ENCODE measurements at places on chromosomes 12 and 14.

DNA sequence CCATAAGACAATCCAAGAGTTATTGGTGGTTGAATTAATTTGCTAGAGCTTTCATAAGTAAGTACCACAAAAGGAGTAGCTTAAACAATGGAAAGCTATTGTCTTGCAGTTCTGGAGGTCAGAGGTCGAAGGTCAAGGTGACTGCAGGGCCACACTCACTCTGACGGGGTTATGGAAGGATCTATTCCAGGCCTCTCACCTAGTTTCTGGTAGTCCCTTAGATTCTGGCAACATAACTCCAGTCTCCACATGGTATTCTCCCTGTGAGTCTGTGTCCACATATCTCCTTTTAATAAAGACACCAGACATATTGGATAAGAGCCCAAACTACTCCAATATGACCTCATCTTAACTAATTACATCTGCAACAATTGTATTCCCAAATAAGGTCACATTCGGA, 273.4 kb downstream of the FOXN3 start:
- no peak for DNase-seq

- DNase-seq = no peak
Observed at GRCh38 chr14:46717211-46717610, 65.6 kb upstream of the RPL10L start.

- DNase-seq = no peak
Observed at GRCh38 chr14:57461777-57462320, 31.8 kb downstream of the CCDC198 start.

GRCh38 chr14:20626274-20626673, 15.2 kb downstream of the OR6S1 start:
- no peak for DNase-seq

GRCh38 chr14:105011312-105011990, 9.4 kb downstream of the CDCA4 start:
- no peak for DNase-seq

DNA sequence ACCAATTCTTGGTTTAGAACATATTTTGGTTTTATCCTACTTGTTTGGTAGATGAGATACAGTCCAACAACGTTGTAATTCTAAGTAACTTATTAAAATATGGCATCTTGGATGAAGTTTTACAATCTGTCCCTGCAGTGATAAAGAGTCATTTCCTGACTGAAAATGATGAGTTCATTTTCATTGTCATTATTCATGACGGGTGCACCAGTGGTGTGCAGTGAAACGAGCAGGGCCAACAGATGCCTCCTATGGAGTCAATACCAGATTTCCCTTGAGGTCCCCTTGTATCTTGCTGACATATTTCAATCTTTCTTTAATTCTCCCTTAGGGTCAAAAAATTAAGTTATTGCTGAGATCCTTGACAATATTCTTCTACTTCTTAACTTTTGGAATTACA, 438.5 kb downstream of the LRIG3 start:
- DNase-seq = no peak

DNA sequence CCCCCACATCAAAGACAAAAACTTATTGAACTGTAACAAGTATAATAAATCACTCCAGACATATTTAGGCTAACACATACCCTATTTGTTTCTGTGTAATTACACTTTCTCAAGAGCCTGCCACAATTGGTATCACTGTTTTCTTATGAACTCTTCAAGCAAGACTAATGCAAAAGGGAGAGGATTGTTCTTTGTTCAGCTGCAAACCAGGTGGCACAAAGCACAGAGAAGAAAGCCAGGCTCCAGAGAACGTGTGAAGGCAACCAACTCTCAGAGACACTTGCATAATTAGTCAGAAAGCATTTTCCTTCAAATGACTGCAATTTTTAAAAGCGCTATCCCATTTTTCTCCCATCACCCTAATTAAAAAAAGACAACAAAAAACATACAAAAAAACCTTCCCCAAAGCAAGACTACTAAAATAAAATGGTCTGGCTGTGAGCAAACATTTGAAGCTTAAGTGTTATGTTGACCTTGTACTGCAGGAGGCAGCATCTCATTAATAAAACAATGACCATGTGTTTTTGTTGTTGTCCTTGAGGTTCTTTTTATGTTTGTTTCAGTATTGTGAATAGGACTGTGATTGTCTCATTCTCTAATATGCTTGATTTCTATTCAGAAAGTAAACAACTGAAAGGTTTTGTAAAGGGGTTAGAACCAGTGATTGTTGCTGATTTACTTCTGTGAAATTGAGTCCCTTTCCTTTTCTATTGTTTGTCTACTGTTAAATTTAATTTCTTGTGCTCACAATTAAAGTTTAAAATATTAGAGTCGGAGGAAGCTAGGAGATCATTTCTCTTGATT, 452.7 kb upstream of the PDE3A start:
- no peak for DNase-seq

- DNase-seq = no peak
Observed at GRCh38 chr12:47729233-47729632, 3.9 kb upstream of the ENDOU start.

- DNase-seq = no peak
Observed at GRCh38 chr12:46110928-46111699, 120.7 kb upstream of the SCAF11 start.

- no peak for DNase-seq
Observed at GRCh38 chr12:80291108-80291754, 152.8 kb upstream of the PTPRQ start.

GRCh38 chr14:29016050-29016900, 249.7 kb downstream of the FOXG1 start:
- DNase-seq = no peak

DNA sequence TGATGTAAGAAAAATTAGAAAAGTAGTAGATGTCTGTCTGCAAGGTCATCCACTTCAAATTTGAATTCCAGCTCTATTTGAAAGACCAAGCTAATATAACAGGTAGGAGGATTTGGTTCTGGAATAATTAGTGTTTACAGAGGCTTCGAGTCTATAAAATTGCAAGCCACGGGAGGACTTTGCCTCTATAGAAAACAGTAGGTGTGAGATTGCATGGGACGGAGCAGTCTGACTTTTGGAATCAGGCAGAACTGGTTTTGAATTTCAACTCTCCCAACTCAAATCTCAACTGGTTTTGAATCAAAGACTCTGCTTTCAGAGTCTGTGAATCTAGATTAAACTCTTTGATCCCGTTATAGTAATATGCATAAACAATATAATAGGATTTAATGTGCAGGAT, 82.4 kb downstream of the PIK3C2G start:
- no peak for DNase-seq

DNA sequence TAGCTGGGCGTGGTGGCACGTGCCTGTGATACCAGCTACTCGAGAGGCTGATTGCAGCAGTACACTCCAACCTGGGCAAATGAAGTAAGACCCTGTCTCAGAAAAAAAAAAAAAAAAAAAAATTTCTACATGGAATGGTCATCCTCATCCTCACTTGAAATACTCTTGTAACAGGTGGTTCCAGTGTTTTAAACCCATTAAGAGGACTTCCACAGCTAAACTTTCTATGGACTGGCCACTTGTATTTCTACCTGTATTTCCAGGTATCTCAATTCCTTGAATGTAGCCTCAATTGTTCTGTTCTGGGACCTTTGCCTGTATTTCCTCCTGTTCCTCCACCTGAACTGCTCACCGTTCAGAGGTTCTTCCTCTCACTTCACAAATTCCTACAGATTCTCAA, 11.8 kb upstream of the PHLDA1 start:
- DNase-seq = no peak

DNA sequence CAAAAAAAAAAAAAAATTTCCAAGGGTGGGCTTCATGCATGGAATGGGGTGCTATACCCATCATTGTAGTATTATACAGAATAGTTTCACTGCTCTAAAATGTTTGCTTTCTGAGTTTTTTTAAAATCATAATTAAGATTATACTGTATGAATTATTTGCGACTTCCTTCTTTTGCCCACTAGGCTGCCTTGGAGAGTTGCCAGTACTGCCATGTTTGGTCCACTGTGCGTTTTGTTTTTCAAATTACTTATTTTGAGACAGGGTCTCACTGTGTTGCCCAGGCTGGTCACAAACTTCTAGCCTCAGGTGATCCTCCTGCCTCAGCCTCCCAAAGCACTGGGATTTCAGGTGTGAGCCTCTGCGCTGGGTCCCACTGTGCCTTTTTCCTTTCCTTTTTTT, 19.9 kb downstream of the PLBD2 start:
- no peak for DNase-seq

DNA sequence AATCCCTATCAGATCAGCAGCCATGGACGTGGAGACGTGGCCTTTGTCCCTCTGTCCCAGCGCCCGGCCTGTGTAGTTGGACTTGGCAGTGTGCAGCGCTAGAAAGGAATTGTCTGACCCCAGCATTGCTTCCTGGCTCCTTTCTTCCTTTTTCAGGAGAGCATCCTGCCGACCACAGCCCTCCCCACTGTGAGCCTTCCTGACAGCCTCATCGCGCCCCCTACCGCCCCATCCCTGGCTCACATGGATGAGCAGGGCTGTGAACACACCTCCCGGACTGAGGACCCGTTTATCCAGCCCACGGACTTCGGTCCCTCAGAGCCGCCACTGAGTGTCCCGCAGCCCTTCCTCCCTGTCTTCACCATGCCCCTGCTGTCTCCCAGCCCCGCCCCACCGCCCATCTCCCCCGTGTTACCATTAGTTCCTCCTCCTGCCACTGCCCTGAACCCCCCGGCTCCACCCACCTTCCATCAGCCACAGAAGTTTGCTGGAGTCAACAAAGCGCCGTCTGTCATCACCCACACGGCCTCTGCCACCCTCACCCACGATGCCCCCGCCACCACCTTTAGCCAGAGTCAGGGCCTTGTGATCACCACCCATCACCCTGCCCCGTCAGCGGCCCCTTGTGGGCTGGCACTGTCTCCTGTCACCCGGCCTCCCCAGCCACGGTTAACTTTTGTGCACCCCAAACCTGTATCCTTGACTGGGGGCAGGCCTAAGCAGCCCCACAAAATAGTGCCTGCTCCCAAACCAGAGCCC, 40.6 kb downstream of the IL31 start:
- no peak for DNase-seq

DNA sequence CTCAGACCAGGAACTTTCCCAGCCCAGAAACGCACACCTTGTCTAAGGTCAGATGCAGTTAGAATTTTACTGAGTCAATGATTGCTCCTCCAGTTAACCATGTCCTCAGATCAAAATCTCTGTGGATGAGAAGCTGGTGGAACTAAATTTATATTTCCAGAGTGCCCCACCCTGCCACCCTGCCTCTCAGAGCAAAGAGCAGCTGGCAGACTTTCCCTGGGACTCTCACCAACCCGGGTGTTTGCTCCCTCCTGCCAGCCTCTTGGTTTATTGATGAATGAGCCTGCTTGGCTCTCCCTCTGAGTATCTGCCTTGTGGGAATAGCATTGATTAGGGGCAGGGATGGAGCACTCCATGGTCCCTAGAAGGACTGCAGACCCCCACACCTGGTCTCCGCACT, 5.9 kb upstream of the KRT1 start:
- no peak for DNase-seq

- DNase-seq = no peak
Observed at GRCh38 chr12:57611108-57611826, at the start of gene ARHGEF25. TSS of gene ARHGEF25 (plus strand) at chr12:57611435. CDS start at chr12:57611895, 460 bp downstream.

- no peak for DNase-seq
Observed at GRCh38 chr12:90959538-90960139, 4.7 kb upstream of the CCER1 start.

DNA sequence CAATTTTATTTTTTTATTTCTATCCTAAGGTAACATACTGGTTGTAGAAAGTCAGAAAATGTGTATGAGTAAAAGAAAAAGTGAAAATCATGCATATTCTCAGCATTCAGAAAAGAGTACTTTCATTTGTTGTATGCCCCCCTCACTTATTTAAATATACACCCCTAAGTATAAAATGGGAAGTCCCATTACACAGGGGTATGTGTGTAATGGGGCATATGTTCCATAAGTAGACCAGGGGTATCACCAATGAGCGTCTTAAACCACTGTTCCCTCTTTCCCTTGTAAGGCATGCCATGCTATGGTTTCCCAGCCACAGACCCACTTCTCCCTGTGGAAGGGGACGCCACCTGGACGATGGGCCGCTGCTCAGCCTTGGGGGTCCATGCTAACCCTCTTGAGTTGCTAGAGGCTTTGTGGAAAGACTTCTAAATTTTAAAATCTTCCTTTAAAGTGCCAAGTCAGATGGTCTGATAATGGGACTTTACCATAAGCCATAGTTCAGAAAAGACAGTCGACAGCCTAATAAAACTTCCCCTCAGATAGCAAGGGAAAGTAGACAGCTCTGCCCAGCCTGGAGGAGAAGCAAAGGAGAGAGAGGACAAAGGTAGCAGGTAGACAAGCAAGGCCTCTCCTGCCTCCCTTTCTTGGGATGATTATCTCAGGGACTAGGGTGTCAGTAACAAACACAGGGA, 118.2 kb downstream of the ZFP36L1 start:
- no peak for DNase-seq

DNA sequence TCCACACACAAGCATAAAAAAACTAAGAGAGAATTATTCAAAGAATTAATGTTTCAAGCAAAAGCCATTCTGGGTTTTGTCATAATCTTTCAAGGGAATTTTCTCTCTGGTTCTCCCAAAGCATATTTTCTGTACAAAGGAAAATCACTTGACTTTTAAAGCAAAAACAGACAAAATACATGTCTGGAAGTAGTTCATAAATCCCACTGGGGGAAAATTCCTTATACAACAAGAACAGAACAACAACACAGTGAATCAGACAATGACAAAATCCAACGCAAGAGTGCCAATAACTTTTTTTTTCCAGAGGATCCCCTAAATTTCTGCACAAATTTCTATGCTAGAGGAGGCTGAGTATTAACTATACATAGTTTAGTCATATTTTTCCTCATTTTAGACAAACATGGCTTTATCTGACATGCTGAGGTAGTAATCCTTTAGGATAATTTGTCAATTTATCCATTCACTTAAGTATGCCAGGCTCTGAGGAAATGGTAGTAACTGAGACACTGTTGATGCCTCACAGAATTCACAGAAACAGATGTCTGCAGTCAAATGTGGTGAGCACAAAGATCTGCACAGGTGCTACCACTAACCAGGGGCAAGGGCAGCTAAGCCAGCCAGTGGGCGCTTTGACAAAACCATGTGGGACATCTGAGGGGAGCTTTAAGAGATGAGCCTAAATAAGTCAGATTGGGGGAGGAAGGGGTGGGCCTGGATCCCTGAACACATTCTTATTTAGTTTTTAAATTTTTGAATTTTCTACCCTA, 38.0 kb downstream of the GRIP1 start:
- DNase-seq = no peak

- DNase-seq = no peak
Observed at GRCh38 chr12:26891704-26892103, 46.1 kb downstream of the INTS13 start.

- DNase-seq = no peak
Observed at GRCh38 chr14:85604714-85605113, 74.8 kb downstream of the FLRT2 start.

GRCh38 chr12:32457251-32458025, 58.1 kb downstream of the FGD4 start:
- no peak for DNase-seq

GRCh38 chr12:16530268-16530850, 75.6 kb downstream of the LMO3 start:
- no peak for DNase-seq

GRCh38 chr12:98243190-98243589, 272.2 kb upstream of the TMPO start:
- no peak for DNase-seq

All from memory B cell (primary cell).